ENCODE measurements at places on chromosomes 6 and 20.

DNA sequence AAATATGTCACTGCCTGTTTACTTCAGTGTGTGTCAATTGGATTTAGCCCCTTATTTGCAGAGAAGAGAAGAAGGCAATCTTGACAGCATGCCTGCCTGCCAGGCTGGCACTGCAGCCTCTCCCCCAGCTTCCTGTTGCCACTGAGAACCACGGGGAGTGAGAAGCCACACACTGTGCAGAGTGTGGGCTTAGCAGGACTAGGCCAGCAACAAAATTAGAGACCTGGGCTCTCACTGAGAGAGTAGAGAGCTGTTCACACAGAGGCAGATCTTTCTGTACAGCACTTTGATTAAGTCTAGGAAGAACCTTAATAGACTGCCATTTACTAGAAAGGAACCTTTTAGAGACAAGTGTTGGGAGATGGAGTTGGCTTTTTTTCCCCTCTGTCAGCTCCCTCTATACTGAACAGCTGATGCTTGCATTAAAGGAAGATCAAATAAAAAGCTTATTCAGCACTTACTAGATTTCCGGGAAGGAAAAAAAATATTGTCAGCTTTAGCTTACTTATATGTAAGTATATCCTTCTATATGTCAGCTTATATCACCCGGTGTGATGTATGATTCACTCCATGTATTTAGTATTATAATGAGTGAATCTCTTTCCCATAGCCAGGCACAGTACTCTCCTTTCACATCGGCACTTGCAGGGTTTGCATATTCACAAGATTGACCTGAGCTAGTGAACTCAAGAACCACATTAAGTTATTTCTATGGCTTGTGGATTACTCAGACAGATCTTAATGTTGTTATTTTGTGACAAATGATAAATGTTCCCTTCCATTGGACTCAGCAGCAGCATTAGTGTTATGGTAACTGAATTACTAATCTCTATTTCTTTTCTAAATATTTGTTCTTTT lies 851.0 kb upstream of the EPHA7 start:
- DNase-seq: no peak

- DNase-seq: no peak
Observed at GRCh38 chr6:29777310-29777709, 50.3 kb upstream of the HLA-G start.

- DNase-seq: no peak
Observed at GRCh38 chr20:14049111-14049510, 53.8 kb downstream of the MACROD2 start.

DNA sequence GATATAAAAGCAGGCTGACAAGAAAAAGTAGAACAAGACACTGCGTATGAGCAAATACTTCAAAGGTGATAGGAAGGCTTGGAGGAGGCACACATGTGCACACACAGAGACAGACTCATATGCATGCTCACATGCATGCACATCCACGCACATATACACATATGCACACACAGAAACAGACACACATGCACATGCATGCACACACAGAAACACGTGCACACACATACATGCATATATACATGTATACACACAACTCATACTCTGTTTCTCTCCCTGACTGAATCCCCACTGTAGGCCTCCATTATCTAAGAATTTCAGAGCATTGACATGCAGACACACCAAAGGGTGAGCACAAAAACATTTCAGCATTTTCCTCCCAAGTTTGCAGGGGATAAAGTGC lies 43.7 kb downstream of the VGLL2 start:
- no peak for DNase-seq

DNA sequence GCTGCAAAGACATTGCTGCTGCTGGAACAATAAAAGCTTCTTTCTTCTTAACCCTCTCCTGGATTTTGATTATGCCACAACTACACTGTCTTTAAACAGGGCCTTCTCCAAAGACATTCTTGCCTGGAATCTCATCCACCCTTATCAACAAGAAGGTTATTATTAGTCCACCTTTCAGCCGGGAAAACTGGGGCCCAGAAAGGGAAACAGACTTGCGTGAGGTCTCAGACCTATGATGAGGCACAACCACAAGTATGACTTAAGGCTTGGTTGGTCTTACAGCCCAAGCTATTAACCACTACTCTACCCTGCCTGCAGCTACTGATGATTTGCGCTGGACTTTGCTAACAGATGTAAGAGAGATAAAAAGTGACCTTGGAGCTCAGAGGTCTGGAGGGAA lies 62.8 kb upstream of the CTNNBL1 start:
- DNase-seq: no peak

- DNase-seq: no peak
Observed at GRCh38 chr6:52543262-52543661, 33.6 kb downstream of the TRAM2 start.

Data from HFF-Myc (cell line).